HCT116 (cell line): ENCODE measurements at places on chromosomes 16 and 17. TPM values are rescaled to one million over a fixed set of nuclear protein-coding genes. Genes with fewer than 3 reads are reported as not detected.

DNA sequence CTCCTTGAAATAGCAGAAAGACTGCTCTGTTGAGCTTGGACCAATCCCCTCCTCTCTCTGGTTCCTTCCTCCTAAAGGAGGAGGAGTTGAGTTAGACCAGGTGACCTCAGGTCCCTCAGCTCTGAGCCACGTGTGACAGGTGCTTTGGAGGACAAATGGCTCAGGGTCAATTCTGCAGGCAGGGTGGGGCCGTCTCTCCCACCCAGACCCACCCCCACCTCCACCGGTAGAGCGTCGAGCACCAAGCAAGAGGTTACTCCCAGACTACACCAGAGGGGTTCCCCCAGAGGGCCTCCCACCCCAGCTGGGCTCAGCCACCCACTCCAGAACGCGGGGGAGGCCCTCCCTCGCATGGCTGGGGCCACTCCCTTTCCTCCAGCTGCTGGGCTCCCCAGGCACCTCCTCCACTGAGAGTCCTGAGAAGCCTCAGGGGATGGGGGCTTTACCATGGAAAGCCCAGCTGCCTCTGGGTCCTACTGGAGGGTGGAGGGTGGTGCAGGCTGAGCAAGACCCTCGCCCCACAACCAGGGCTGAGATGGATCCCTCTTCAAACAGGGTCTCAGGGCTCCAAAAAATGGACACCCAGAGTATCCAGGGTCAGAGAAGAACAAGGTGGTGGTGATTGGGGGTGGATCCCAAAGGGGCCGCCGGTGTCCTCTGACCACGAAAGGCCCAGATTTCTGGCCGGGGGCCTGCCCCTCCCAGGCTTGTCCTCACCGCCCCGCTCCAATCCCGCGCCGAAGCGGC lies 7.6 kb downstream of the MYO1C start:
- H3K36me3 ChIP-seq, result peaks cover 14% of the 10 kb centered on the region
- no peaks in the 10 kb centered on the region for H3K27me3 ChIP-seq
- peaks cover 21% of the 10 kb centered on the region for H3K4me1 ChIP-seq
- DNase-seq, result peak; percentile 65

DNA sequence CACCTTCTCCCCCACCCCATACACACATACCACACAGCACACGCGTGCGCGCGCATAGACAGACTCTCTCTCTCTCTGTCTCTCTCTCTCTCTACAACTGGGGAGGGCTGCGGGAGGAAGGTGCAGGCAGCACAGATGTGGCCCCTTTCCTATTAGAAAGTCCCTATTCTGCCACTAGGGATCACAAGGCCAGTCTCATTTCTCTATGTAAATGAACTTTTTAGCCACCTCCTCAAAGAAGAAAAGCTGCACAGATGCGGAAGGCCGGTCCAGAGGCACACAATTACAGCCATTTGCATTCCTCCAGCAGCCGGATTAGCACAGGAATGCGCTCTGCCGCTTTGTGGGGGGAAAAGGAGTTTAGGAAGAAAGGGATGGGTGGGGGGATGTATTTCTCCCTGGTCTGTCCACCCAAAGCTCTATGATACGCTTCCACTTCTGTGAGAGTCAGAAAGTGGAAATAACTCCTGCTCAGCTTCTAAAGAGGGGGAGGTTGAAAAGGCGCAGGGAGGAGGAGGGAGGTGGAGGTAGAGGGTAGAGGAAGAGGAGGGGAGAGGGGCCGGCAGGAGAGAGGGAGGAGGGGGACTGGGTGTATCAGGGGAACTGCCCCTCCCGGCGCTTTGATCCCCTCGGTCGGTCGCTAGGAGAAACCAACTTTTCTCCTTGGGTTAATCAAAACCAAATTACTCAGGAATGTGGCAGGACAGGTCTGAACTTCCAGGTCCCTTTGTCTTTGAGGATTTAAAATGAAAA lies 11.7 kb downstream of the ZFHX3 start:
- no peaks in the 10 kb centered on the region for H3K36me3 ChIP-seq
- H3K27ac ChIP-seq, result no peak overlapping the region
- no peak overlapping the region for H3K4me3 ChIP-seq
- no peaks in the 10 kb centered on the region for H3K27me3 ChIP-seq

EMP2 gene
- total RNA-seq, result 32.6 TPM

DNA sequence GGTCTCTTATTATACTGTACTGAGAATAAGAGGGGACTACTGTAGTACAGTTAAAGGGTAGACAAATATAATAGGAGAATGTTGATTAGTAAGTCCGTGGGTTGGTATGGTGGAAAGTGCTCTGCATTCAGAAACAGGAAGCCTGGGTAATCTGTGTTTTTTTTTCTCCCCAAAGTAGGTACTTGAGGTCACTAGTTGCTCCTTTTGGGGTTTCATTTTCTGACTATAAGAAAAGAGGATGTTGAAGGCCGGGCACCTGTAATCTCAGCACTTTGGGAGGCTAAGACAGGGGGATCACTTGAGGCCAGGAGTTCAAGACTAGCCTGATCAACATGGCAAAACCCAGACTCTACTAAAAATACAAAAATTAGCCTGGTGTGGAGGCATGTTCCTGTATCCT lies 42.0 kb upstream of the MMD start:
- no peaks in the 10 kb centered on the region; the same call in 1 of the 2 replicates for H3K4me1 ChIP-seq
- H3K4me3 ChIP-seq, result no peak overlapping the region
- H3K36me3 ChIP-seq, result no peaks in the 10 kb centered on the region
- DNase-seq, result no peak

PTX4 gene
- not detected for total RNA-seq

DNA sequence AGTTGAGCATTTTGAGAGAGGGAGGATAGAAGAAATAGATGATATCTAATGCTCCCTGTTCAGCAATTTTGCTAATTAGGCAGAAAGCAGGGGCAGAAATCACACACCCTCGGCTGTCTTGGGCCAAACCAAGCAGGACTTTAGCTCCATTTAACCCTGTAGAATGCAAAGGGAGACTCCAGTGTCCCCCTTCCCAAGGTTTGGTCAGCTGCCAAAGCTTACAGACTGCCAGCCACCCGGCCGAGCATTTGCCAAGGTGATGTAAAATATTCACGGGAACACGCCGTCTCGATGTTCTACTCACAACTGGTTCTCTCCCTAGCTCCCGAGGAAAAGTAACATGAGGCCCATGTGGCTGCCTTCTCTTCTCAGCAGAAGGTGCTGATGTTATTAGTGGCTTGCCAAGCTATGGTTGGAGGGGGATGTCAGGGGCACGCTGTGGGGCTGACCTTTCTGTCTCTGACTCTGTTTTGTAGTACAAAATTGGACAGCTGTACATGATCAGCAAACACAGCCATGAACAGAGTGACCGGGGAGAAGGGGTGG lies 155.3 kb downstream of the PITPNC1 start:
- peaks cover 4% of the 10 kb centered on the region; the same call in 1 of the 2 replicates for H3K36me3 ChIP-seq
- peaks cover 14% of the 10 kb centered on the region for H3K4me1 ChIP-seq
- no peak for DNase-seq
- H3K4me3 ChIP-seq, result no peak overlapping the region
- no peak overlapping the region for H3K27ac ChIP-seq
- no peaks in the 10 kb centered on the region for H3K27me3 ChIP-seq

- H3K36me3 ChIP-seq, result no peaks in the 10 kb centered on the region
- H3K4me1 ChIP-seq, result peaks cover 44% of the 10 kb centered on the region
- no peak overlapping the region for H3K27ac ChIP-seq
- H3K4me3 ChIP-seq, result no peak overlapping the region
- DNase-seq, result no peak
- H3K27me3 ChIP-seq, result no peaks in the 10 kb centered on the region
These were observed 12.5 kb upstream of the SLC16A11 start for GRCh38 chr17:7056386-7056785.

KRT31 gene
- total RNA-seq, result not detected

DNA sequence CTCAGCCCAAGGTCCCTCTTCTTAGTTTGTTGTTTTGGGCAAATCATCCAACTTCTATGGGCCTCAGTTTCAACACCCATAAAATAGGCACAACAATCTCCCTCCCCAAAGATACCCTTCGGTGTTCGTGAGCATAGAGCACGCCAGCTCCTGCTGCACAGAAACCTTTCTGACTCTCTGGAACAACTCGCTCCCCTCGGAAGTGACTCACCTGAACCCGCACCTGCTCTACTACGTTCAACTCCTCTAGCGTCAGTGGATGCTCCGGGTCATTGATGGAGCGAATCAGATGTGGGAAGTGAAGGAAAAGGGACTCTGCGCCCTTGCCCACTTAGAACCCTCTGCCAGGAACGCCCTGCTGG lies 445 bp downstream of the CIAO2B start:
- no peaks in the 10 kb centered on the region for H3K27me3 ChIP-seq
- DNase-seq, result no peak
- peaks cover 17% of the 10 kb centered on the region; the same call in 1 of the 2 replicates for H3K36me3 ChIP-seq
- H3K4me3 ChIP-seq, result peak overlapping the region; percentile 99
- peaks cover 35% of the 10 kb centered on the region for H3K4me1 ChIP-seq

GRCh38 chr16:30660424-30661261 lies 2.4 kb downstream of the FBRS start:
- peak overlapping the region; percentile 94 for H3K4me3 ChIP-seq
- H3K36me3 ChIP-seq, result peaks cover 25% of the 10 kb centered on the region
- no peaks in the 10 kb centered on the region for H3K27me3 ChIP-seq
- DNase-seq, result no peak
- H3K27ac ChIP-seq, result peak overlapping the region; percentile 97
- peaks cover 18% of the 10 kb centered on the region for H3K4me1 ChIP-seq

DNA sequence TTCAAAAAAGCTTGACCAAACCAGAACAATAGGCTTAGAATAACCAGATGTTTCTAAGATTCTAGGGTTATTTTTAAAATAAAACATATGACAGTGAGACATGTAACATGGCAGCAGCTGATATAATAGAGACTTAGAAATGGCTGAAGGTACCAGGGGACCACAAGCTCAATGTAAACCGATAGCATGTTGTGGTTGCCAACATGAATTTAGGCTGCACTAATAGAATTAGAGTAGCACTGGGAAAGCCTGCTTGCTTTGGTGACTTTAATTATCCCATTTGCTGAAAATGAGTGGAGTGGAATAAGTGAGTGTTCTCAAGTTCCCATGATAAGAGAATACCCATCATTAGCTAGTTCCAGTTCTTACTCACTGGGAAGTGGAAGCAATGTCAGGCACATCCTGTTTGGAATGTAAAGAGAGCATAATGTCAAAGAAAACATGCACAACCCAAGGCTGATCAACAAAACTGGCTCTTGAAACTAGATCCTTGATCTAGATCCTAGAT lies 621.2 kb upstream of the CDH5 start:
- H3K27me3 ChIP-seq, result no peaks in the 10 kb centered on the region
- H3K4me1 ChIP-seq, result no peaks in the 10 kb centered on the region
- H3K4me3 ChIP-seq, result no peak overlapping the region

LITAFD gene
- total RNA-seq, result not detected

DNA sequence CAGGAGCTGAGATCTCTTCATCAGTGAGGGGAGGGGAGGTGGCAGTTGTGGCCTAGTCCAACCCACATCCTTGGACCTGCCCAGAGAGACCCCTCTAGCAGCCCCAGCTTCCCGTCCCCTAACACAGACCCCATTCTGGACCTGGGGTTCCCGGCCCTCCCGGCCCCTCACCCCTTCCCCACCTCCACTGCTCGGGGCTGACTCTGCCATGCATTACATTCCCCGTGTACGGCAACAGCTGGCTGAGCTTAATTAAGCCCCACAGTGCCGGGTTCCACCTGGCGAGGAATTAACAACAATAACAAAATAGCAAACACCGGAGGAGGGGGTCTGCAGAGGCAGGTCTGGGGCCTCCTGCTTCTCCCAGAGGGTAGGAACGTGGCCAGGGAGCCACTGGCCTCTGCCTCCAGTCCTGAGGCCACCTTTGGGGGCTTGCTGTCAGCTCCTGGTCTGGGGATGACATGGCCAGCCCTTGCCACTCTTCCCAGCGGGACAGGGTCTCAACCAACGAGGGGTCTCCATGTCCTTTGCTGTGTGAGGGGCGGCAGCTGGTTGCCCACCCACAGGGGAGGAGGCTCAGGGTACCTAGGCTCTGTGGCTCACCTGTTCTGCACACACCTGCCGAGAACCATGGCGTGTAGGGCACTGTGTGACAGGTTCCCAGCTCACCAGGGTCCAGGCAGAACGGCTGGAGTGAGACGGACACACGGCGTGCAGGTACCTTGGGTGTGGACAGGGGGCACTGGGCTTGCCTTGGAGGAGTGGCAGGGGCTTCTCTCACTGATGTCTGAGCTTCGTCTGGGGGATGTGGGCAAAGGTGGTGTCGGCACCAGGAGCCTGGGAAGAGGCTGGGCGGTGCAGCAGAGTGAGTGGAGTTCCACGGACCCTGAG lies 46.9 kb upstream of the CBFA2T3 start:
- no peak for DNase-seq
- no peaks in the 10 kb centered on the region for H3K36me3 ChIP-seq
- no peak overlapping the region for H3K27ac ChIP-seq
- H3K4me1 ChIP-seq, result no peaks in the 10 kb centered on the region; the same call in 1 of the 2 replicates

DNA sequence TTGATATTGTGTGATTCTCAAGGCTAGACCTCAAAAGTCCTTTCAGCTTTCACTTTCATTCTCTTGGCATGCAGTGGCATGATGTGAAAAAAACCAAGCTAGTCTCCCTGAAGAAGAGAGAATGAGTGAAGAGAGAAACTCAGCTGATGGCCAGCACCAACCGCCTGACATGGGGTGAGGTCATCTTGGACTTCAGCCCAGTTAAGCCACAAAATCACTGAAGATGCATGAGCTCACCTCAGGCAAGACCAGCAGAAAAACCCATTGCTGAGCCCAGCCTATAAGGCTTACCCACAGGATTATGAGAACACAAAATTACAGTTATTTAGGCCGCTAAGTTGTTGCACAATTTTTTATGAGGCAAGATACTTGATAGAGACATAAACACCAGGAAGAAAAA lies 496.5 kb downstream of the TOX3 start:
- no peak overlapping the region for H3K27ac ChIP-seq
- H3K4me3 ChIP-seq, result no peak overlapping the region
- no peaks in the 10 kb centered on the region for H3K36me3 ChIP-seq
- no peak for DNase-seq
- H3K27me3 ChIP-seq, result no peaks in the 10 kb centered on the region

DNA sequence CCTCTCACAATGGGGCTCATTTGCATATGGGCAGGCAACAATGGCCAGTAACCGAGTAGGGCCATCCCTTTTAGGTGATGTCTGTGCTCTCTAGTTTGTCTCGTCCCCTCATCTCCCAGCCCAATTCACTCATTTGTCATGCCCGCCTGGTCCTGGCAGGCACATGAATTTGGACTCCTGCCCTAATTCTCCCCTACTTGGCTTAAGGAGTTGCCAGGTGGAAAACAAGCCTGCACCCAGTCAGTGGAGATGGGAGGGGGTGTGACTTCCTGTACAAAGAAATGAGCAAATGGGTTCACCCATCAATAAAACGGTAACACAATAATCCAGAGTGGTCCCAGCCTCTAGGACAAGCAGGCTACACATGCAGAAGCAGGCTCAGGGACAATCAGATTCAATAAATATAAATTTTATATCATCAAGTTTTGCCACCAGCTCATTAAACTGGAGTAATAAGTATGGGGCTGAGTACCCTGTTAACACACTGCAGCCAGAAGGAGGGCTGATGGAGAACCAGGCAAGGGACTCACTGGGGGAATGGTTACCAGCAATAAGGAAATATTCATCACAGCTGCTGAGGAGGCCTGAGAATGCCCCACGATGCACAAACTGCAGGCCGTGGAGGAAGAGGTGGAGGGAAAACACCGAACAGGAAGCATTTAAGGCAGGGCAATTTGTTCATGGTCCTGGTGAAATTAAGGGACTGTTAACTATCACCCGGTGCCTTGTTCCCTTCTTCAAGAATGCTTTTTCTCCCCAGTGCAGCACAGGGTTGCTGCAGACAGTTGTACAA lies 84.4 kb upstream of the GPRC5B start:
- H3K27ac ChIP-seq, result no peak overlapping the region
- H3K4me1 ChIP-seq, result no peaks in the 10 kb centered on the region
- H3K36me3 ChIP-seq, result no peaks in the 10 kb centered on the region
- H3K4me3 ChIP-seq, result no peak overlapping the region
- DNase-seq, result no peak

CSH2 gene
- not detected for total RNA-seq
